Activated naive CD8-positive, alpha-beta T cell treated with anti-CD3 and anti-CD28 coated beads, Interleukin-2, amount 50 U/mL, for 16 hours (primary cell): ENCODE measurements at places on chromosomes 13 and 19.

DNA sequence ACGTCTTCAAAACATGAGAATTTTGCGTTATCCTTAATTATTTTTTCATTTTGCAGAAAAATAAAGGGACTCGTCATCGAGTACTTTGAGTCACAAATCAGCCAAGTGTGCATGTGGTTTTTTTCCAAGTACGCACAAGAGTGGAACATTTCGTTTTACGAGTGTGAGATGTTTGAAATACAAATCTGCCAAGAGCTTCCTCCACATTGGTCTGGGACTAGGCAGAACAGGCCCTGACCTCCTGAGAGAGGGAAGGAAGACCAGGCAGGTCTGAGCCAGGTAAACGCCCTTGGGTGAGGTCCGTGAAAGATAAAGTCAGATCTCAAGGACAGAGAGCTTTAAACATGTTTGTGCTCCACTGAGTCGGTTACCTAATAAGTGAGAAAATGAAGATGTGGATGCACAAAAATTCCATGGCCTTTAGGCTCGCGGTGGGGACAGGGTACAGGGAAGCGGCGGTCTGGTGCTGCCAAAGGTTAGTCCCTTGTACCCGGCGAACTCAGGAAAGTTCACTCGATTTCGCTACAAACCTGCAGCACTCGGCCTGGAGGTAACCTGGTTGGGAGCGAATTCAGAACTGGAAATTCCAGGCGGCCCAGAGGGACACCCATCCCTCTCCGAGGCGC lies 473 bp upstream of the ITM2B start:
- DNase-seq = no peak

GRCh38 chr13:24724714-24725113 lies 39.3 kb upstream of the RNF17 start:
- no peak for DNase-seq

DNA sequence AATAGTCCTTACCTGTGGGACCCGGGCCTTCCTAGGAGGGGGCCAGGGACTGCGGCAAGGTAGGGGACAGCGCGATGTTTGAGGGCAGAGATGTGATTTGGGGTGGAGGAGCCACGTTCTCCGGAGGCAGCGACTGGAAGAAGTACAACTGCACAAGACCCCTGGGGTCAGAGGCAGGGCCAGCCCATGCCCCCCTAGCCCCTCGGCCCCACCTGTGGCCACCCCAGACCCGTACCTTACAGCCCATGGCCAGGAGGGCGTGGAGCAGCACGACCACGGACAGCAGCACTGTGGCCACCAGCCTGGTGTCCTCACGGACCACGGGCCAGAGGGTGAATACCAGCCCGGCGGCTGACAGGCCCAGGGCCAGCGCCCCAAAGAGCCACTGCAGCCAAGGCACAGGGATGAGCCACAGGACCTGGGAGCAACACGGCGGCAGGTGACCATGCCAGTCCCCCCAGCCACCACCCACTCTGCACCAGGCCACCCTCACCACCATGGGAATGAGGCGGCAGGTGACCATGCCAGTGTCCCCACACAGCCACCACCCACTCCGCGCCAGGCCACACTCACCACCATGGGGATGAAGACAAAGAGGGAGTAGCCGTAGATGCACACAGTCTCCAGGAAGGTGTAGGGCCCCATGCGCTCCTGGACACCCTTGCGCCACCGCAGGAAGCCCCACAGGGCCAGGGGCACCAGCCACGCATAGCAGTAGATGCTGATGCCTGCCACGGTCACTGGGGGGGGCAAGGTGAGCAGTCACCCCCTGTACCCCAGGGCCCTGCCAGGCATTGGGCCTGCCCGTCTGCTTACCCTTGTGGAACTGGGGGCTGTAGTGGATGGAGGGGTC lies 5.0 kb downstream of the YIPF2 start:
- DNase-seq = no peak

GRCh38 chr19:17391371-17392151 lies 2.4 kb downstream of the CCDC194 start:
- no peak for DNase-seq

DNA sequence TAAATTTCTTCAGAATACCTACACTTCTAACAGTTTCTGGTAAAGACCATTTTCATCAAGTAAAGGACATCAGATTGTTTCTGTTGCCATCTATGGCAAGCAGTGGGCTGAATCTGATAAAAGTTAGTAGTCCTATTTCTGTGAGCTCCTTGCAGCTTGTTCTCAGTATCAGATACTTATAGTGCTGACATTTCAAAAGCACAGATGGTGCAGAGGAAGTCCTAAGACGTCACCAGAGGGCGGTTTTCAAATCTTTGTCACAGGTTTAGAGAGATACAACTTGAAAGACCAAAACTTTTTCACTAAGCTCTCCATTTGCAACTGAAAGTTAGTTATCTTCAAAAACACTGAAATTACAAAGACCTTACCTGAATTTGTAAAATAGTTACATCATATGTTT lies 719.8 kb downstream of the SLITRK1 start:
- DNase-seq = no peak

DNA sequence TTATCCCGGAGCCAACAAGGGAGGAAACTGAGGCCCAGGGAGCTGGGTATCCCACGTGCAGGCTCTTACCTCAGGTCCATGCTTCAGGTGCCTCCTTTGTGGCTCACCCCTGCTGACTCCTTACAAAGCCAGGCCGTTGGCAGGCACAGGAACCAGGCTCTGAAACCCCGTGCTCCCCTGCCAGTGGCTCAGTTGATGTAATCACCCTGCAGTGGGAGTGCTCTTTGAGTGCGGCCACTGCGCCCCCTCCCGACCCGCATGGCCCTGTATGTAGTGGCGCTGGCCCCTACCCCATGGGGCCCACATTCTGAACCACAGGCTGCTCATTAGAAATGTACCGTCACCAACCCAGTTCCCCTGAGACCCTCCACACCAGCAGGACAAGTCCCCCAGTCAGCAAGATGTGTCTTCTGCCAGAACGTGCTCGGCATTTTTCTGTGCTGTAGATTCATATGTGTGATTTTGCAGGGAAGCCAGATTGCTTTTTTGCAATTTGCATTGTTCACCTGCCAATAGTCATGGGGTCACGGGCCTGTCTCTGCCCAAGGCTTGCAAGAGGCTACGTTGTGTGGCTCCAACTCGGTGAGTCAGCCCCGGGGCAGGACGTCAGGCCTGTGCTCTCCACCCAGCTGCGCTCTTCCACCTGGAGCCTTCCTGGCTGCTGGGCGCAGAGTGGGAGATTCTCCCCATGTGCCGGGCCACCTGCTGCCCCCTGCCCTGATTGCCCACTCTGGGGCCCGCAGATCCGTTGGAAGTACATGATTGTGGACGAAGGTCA lies 60.3 kb downstream of the SMARCA4 start:
- no peak for DNase-seq

DNA sequence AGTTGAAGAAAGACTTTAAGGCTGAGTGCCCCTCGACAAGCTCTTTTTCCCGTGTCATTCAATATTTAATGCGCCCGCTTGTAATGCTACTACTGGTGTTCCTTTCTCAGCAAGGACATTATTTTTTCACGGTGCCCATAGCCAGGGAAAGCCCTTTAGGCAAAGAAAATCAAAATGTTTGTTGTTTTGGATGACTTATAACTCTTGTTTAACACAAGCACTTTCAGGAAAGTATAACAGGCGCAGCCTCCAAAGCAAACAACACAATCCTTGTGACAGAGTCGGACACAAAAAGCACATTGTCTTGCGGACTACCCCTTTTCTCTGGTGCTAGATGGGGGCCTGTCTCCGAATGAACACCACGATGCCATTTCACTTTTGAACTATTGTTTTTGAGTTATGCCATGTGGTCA lies 12.4 kb downstream of the ZIC5 start:
- DNase-seq = no peak

GRCh38 chr19:47792616-47793015 lies 11.7 kb downstream of the TPRX1 start:
- DNase-seq = no peak

GRCh38 chr19:16441661-16442162 lies 30.1 kb downstream of the EPS15L1 start:
- no peak for DNase-seq

- no peak for DNase-seq
Observed at GRCh38 chr13:63540061-63540460, 2124.4 kb upstream of the PCDH20 start.

DNA sequence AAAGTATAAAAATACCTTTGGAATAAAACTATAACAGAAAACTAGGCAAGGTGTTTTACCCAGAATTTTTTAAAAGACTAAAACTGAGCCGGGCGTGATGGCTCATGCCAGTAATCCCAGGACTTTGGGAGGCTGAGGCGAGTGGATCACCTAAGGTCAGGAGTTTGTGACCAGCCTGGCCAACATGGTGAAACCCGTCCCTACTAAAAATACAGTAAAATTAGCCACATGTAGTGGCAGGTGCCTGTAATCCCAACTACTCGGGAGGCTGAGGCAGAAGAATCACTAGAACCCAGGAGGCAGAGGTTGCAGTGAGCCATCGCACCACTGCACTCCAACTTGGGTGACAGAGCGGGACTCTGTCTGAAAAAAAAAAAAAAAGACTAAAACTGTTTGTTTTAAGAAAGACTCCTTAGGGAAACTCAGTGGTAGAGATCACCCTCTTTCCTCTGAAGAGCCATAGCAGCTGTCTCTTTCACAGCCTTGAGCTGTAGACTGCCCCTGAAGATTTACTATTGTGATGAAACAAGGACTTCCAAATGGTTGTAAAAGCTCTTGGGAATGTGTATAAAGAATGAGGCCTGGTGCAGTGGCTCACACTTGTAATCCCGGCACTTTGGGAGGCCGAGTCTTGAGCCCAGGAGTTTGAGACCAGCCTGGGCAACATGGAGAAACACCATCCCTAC lies 14.7 kb upstream of the KCTD4 start:
- DNase-seq = no peak

DNA sequence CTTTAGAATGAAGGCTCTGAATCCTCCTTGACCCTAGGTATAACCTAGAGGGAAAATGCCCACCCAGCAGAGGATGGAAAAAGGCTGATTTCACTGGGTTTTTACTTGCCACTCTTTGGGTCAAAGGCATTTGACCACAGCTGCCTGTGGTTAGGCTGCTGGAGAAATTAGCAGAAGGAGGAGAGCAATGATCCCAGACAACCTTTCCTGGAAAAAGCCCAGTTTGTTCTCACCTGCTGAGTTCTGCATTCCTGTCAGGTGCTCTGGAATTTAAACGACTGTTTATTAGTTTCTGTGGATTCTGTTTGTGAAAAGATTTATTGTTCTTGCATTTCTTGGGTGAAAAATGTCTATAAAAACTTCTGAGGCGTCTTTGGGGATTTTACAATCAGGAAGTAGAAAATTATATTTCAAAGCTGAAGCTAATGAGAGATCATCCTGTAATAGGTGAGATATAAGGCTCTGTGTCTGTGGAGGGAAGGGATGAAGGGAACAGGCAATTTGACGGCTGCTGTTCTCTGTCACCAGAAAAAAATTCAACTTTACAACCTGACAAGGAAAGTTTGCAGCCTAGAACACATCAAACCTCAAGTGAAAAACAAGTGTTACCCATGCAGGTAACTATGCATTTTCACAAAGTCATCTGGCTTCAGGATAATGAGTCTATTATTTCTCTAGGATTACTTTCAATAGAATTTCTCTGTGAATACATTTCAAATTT lies 519.7 kb downstream of the DIAPH3 start:
- DNase-seq = no peak

DNA sequence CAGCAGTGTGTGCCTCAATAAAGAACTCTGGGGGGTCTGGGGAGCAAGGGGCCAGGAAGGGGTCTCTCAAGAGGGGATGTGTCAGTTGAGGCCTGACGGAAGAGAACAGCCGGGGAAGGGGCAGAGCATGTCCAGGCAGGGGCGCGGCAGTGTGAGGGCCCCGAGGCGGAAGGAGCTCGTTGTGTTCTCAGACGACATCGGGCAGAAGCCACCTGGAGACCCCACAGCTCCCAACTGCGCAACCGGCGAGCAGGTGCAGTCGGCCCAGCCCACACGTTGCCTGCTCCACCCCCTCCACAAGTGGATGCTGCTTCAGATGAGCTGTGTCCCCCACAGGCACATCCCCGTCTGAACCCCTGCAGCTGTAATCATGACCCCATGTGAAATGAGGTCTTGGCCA lies 4.9 kb downstream of the CACTIN start:
- DNase-seq = no peak

- no peak for DNase-seq
Observed at GRCh38 chr19:8499048-8499833, 3.2 kb downstream of the PRAM1 start.

- DNase-seq = no peak
Observed at GRCh38 chr13:70502944-70503343, 394.7 kb upstream of the KLHL1 start.

GRCh38 chr13:48527955-48528354 lies 4.9 kb downstream of the RCBTB2 start:
- DNase-seq = no peak

GRCh38 chr13:105412171-105412570 lies 1123.3 kb downstream of the EFNB2 start:
- DNase-seq = no peak

DNA sequence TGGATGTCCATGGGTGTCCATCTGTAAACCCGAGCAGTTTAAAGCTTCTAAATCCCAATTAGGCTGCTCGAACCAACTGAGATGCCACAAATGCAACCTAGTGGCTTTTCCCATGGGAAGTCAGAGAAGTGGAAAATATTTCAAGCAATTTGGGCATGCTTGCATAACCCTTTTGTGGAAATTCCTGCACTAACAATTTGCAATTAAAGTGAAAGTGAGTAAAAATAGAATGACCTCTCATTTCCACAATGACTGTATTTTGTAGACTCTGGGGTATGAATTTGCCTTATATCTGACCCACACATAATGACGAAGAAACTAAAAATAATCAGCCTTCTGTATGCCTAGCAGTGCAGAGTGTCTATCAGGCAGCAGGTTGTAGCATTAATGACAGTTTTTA lies 91.8 kb upstream of the TSC22D1 start:
- DNase-seq = no peak

GRCh38 chr13:43805681-43806128 lies 18.9 kb upstream of the ENOX1 start:
- no peak for DNase-seq

GRCh38 chr13:44818428-44818827 lies 170.8 kb downstream of the NUFIP1 start:
- DNase-seq = no peak

DNA sequence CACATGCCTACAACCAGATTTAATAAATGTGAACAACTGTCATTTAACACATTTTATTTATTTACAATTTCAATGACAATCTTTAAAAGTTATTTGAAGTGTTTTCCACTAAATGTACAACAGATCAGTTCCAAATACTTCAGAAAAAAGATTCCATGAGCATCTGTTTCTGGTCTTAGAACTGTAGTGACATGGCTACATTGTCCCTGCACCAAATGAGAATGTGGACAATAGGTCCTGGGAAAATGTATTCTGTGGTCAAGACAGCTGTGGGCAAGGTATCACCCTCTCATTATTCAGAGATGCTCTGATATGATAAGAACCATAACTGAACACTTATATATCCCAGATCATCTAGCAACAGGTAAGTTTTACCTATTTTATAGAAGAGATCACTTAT lies 43.7 kb downstream of the ELF1 start:
- DNase-seq = no peak

DNA sequence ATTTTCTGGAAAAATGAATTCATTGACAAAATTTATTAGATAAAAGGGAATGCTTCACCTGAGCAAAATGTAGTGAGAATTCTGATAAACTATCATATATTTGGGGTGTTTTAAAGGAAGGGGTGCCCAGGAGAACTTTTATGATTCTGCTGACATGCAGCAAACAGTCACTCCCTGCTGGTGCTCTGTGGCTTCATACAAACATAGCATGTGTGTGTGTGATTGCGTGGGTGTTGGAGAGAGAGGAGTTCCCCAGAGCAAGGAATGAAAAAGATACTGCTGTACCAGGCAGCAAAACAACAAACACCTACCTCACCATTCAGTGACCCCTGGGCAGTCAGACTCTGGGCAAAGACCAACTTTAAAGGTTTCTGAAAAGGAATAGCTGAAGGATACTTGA lies 546.7 kb downstream of the RFC3 start:
- DNase-seq = no peak

GRCh38 chr19:19775891-19776205 lies 42.9 kb upstream of the ZNF14 start:
- DNase-seq = no peak
